Left lung (tissue), 14 donors: ENCODE measurements at places on chromosomes 6 and 20. TPM values are rescaled to one million over a fixed set of nuclear protein-coding genes. Genes with fewer than 3 reads are reported as not detected.

Gene BICRAL
- total RNA-seq, result 12.6 TPM

Gene KIFC1
- 5.8 TPM for total RNA-seq

Gene RBL1
- 13.4 TPM for total RNA-seq

Gene PDYN
- total RNA-seq, result not detected

Gene HLA-DMB
- total RNA-seq, result 91.0 TPM

Gene PRL
- not detected for total RNA-seq

Gene HCK
- total RNA-seq, result 30.8 TPM

Gene PLA2G7
- 19.6 TPM for total RNA-seq
